ENCODE measurements at places on chromosomes 4 and X. TPM values are rescaled to one million over a fixed set of nuclear protein-coding genes. Genes with fewer than 3 reads are reported as not detected.

PAGE2B gene
- not detected for total RNA-seq

PITX2 gene
- 11.8 TPM for total RNA-seq

PABPC1L2A gene
- 3.0 TPM for total RNA-seq

TEX13B gene
- total RNA-seq, result not detected

CCSER1 gene
- 155 TPM for total RNA-seq

ASMT gene
- total RNA-seq, result not detected

Measured in diencephalon (tissue), 1 donor.